Activated CD4-positive, alpha-beta T cell treated with anti-CD3 and anti-CD28 coated beads, Interleukin-2, amount 50 U/mL, for 1 hour (primary cell): ENCODE measurements at places on chromosomes 12 and 14.

GRCh38 chr14:89243741-89244140, 173.3 kb downstream of the FOXN3 start:
- DNase-seq, result no peak

GRCh38 chr14:20503898-20504297, 1.4 kb upstream of the RNASE10 start:
- no peak for DNase-seq

- DNase-seq, result peak; percentile 12
Observed at GRCh38 chr14:67666750-67667449, 7.5 kb downstream of the VTI1B start.

DNA sequence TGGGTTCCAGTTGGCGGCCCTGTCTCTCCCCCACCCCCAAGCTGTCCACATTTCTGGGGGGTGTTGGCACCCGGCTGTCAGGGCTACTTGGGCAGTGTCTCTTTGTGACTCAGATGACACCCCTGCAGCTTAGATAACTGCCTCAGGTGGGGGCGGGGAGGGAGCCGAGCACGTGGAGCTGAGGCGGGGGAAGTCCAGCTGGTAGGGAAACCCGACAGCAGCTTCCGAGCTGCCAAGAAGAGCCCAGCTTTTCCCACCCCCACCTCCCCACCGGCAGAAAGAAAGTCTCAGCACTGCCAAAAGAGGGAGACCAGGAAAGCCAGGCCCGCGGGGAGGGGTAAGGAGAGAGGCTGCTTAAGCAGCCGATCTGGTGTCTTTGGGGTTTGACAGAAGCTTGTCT, 1.4 kb downstream of the LRTM2 start:
- DNase-seq, result no peak

DNA sequence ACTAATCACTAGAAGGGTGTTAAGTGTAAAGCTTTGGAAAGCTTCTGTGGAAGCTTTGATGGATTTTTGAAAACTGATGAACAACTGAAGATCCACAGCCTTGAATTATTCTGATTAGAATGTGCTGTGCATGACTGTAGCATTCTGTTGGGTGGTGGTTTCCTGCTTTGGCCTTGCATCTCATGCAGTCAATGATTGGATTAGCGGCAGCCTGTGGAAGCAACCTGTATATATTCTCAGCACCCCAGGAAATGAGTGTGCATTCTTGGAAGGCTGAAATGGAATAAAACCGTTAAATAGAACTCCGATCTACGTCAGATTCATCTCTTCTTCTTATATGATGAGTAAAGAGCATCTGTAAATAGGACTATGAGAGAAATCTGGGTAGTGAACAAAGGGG, 120.2 kb downstream of the SLC16A7 start:
- no peak for DNase-seq

DNA sequence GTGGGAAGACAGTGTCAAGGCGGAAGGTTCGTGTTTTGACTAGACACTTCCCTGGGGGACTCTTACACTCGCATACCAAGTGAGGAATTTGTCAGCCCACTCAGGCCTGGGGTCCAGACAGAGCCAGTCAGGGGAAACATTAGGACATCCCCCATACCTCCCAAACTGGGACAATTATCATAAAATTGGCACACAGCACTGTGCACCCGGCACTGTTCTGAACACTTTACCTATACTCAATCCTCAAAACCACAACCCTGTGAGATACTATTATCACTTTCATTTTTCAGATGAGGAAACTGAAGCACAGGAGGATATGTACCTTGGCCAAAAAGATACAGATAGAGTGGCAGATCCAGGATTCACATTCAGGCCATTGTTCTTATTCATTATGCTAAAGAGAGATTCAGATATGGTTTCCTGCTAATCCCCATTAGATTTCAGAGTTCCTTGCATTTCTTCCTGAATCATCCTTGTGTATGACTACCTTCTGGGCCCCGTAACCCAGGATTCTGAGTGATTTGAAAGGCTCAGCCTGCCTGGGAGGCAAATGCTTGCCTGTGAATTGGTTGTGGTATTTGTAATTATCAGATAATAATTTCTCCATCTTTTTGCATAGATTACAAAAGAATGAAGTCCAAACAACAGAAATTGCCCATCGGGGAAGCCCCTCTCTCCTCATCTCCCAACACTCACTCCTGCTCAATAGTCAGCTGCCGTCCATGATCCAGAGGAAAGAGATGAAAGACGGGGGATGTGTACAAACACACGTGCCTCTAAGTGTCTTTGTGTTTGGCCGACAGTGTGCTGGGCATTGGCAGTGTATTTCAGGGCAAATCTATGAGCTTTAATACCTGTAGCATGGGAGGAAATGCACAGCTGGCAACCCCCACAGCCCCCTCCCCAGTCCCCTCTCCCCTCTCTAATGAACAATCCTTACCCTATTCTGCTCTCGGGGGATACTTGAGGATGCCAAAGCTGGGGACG, 4.6 kb downstream of the TAC3 start:
- no peak for DNase-seq
